ENCODE measurements at places on chromosomes 16 and 17.

- no peak for DNase-seq
These were observed 171.6 kb downstream of the CDH11 start for GRCh38 chr16:64950262-64950661.

GRCh38 chr17:63267846-63268245 is 178.3 kb downstream of the CYB561 start:
- no peak for DNase-seq

DNA sequence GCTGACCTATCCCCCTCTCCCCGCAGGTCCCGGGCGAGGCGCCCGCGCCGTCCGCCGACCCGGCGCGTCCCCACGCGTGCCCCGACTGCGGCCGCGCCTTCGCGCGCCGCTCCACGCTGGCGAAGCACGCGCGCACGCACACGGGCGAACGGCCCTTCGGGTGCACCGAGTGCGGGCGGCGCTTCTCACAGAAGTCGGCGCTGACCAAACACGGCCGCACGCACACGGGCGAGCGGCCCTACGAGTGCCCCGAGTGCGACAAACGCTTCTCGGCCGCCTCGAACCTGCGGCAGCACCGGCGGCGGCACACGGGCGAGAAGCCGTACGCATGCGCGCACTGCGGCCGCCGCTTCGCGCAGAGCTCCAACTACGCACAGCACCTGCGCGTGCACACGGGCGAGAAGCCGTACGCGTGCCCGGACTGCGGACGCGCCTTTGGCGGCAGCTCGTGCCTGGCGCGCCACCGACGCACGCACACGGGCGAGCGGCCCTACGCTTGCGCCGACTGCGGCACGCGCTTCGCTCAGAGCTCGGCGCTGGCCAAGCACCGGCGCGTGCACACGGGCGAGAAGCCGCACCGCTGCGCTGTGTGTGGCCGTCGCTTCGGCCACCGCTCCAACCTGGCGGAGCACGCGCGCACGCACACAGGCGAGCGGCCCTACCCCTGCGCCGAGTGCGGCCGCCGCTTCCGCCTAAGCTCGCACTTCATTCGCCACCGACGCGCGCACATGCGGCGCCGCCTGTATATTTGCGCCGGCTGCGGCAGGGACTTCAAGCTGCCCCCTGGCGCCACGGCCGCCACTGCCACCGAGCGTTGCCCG is 10.3 kb downstream of the ZNF771 start:
- no peak for DNase-seq

DNA sequence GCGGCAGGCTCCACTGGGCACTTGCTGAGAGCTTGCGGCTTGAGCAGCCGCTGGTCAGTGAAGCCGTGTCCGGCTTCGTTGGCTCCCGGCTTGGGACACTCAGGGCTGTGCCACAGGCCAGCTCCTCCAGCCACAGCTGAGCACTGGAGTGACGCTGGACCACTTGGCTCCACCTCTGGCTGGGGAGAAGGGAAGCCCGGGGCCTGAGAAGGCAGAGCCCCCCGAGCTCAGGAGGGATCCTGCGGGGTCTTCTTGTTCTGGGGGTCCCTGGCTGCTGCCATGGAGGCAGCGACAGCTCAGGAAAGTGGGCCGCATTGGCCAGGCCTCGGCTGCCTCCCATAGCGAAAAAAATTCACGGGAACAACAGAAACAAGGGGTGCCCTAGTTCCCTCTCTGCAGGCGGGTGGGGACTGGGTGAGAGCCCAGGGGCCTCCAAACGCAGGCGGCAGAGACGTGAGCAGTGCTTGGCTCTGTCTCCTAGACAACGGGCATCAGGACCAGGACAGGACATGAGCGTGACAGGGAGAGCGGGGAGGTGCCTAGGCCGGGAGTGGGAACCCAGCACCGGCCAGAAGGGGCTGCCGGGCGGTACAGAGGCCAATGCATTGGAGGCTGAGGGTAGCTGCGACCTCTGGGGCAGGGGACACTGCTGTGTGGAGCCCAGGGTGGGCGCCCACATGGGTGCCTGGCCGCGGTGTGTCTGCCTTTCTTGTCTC is 37.7 kb downstream of the SLC7A5 start:
- no peak for DNase-seq

DNA sequence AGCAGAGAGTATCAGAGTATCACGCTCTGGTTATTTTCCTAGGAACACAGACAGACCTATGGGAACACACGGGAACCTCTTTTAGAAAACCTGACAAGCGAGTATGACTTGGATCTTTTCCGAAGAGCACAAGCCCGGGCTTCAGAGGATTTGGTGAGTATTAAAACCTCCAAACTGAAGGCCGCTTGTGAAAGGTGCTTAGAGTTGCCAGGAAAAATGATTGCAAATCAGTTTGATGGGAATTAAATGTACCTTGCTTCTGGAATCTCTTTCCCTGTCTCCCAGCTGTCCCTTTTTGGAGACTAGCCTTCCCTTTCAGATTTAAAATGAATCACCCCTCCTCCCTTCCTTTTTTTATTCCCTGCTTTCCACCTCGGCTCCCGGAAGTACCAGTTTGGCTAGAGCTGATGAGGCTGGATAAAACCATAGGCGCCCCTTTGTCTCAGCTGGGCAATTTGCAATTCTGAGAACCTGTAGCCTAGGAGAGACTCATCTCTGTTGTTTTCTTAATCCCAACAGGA is 27.3 kb downstream of the KAT7 start:
- DNase-seq: no peak

DNA sequence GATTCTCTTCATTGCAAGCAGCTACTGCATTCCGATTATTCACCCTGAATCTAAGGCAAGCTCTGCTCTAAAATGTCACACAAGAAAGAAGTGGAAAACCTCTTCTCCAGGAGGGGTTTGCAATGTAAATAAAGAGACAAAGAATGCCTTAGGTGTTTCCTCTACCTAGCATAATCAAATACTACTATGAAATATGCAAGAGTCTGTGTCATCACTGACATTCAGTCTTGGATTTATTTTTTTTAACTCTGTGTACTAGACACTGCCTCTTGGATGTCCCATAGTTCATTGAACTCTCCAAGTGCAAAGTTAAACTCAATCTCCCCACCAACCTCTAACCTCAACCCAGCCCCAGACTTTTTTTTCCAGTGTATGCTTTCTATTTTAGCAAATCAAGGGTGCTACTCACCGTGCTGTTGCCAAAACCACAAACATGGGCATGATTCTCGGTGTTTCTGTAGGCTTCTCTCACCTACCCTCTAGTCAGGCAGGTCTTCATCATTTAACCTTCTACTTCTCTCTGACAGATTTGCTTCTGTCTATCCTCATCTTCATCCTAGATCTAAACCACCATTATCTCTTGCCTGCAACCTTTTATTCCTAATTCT is 329.1 kb downstream of the CDH13 start:
- no peak for DNase-seq

DNA sequence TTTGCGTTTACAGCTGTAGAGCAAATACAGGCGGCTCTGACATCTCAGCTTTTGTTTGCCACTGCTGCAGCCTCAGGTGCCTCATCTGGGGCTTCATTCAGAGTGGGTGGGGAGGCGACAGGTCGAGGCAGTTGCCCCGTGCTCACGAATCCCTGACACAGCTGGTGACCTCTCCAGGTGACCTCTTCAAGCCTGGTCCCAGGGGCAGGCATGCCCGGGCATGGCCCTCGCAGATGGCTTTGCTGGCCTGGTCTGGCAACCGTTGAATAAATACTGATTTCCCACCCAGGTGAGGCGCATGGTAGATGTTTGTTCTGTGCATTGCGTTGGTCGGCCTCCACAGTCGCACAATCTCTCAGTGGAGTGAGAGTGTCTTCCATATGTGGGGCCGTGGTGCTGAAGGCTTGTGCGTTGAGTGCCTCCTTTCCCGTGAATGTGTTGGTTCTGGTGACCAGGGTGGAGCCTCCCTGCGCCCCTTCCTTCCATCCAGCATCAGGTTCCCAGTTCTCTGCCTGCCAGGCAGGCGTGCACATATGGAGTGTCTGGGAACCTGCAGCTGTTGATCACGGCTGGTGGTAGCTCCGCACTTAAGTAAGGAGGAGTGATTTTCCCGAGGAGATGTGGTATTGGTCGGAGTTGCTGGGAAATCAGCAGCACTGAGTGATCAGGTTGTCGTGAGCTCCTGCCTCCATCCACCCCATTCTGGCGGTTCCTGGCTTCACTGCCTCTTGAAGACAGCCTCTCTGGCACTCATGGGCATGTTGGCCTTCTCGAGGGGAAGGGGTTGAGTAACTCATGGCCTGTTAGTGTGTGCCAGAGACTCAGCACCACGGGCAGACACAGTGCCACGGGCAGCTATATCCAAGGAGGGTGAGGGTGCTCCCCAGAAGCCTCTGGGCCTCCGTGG is 149.7 kb downstream of the RPTOR start:
- no peak for DNase-seq
